Hypothalamus (tissue), 51 donors: ENCODE measurements at places on chromosomes 6 and 20.

DNA sequence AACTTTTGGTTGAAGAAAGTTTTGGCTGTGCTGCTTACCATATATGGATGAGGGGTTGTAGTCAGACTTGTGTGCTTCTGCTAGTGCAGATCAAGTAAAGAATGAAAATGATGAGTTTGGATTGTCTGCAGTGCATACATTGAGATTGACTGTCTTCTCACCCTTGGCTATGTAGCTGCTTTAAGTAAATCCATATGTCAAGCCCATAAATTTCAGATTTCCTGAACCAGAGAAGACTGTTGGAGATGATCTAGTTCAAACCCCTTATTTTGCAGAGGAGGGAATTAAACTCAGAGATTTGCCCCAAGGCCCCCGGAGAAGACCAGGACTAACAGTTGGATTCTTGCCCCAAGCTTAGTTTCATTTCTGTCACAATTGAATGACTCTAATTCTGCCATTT, 67.2 kb downstream of the PKIB start:
- DNase-seq = no peak

- DNase-seq = no peak
Observed at GRCh38 chr6:144543006-144543871, 258.1 kb downstream of the UTRN start.

GRCh38 chr6:20811109-20811761, 277.0 kb downstream of the CDKAL1 start:
- DNase-seq = no peak

DNA sequence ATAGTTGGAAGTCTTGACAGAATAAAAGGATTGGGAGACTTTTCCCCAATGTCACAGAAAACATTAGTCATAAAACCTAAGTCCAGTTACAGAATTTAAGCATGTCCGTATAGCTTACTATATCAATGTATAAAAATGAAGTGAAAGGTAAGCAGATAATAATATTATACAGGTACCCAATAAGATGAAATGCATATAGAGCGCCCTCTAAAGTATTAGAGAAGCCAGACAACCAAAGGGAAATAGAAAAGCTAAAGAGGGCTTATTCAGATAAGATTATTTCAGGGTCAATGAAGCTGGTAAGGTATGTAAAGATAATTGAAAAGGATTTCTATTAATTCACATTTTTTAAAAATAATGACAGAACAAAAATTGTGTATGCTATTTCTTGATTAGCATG, 947.7 kb upstream of the MAP3K7 start:
- no peak for DNase-seq

DNA sequence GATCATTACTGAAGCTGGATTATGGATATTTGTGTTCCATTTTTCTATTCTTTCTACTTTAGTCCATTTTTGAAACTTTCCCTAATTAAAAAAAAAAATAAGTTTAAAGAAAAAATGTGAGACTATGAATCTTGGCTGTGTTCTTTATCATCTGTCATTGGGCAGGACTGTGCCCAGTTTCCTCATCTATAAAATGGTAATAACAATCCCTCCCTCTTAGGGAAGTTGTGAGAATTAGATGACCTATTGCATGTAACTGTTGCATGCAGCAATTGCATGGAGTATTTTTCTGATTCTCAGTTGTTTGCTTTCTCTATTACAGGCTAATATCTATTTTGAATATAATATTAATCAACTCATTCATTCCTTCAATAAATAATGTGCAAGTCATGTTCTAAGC, 108.2 kb upstream of the LOC128125822 start:
- DNase-seq = no peak

- no peak for DNase-seq
Observed at GRCh38 chr20:10662661-10663458, 10.9 kb downstream of the JAG1 start.

DNA sequence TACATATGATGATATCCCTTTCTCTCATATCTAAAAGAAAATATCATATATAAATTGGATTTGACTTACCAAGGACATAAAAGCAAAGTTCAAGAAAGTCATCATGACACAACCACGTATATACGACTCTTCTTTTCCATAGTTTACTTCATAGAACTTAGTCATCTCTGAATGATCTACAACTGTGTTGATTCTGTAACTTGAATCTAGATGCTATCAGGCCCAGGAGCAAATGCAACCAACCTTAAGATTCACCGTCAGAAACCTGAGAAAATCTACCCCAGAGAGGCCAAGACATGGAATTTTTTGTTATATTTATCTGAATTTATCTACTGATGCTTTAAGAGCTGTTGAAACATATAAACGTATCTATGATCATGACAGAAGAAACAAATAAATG, 165.6 kb downstream of the PDE10A start:
- DNase-seq = no peak
